ENCODE measurements at places on chromosomes 1 and 21.

GRCh38 chr1:66214901-66215300, 319.1 kb upstream of the SGIP1 start:
- DNase-seq = no peak

DNA sequence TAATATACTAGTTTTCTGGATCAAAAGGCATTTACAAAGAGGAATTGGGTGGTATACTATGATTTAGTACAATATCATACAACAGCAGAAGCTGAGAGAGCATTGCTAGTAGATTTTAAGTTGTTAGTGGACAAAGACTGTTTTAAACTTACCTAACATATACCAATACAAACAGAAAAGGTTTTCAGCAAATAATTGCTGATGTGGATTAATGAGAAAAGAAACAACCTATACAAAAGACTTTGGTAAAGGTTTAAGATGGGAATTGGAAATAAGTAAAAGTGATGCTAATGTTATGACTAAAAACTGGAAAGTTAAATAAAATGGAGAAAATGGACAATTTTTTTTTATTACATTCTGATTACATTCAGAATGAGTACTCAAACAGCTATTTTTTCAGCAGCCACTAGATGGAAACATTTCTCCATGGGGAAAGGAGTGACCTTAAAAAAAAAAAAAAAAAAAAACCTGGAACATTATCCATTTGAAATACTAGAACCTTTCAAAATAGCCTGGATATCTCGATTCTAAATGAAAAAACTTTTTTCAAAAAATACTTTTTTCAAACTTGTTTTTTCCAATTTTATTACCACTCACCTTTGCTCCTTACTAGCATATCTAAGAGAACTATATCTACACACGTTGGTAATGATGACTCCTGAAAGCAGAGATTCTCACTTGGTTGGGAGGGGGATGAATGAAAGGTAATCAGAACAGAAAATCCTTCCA, 55.4 kb downstream of the EPRS1 start:
- DNase-seq = no peak

DNA sequence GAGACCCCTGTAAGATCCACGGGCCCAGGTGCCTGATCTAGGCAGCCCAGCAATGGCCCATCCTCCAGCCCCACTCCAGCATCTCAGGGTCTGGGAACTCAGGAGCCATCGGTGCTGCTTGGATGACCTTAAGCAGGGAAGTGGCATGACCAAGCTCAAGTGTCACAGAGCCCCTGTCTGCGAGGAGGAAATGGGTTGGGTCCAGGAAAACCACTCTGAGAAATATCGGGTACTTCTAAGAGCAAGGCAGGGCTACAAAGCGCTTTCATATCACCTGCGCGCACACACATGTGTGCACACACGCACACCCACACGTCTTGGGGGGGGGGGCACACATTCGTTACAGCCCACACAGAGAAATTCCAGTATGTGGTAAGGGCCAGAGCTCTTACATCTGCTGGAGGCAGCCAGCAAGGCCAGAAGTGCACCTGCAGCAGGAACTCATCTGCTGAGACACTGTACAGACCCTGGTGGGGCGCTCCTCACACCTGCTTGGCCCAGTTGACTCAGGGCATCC, 32.6 kb upstream of the SPOCD1 start:
- DNase-seq = no peak

- DNase-seq = no peak
Measured at GRCh38 chr1:224554620-224555259, 61.4 kb upstream of the CNIH3 start.

- no peak for DNase-seq
Measured at GRCh38 chr1:42646056-42646455, 12.2 kb upstream of the PPIH start.

- DNase-seq = no peak
Measured at GRCh38 chr1:19029191-19030085, 73.0 kb upstream of the IFFO2 start.

- no peak for DNase-seq
Measured at GRCh38 chr1:206634365-206635079, 814 bp upstream of the DYRK3 start.

DNA sequence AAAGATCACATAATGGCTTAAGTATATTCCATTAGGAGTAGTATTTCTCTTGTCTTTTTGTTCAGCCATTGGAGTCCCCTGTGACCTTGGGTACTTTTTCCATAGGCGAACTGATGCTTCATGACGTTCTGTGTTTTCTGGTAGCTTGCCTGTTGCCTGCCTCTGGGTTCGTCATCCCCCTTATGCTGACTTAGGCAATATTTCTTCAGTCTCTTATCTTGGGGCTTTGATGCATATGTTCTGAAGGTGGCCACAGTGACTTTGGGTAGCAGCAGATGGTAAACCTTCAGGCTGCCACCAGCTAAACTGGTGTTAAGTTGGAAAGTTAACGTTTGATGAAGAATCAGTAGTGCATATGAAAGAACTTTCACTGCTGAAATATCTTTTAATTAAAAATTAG, 170.2 kb downstream of the RPS6KC1 start:
- DNase-seq = no peak

DNA sequence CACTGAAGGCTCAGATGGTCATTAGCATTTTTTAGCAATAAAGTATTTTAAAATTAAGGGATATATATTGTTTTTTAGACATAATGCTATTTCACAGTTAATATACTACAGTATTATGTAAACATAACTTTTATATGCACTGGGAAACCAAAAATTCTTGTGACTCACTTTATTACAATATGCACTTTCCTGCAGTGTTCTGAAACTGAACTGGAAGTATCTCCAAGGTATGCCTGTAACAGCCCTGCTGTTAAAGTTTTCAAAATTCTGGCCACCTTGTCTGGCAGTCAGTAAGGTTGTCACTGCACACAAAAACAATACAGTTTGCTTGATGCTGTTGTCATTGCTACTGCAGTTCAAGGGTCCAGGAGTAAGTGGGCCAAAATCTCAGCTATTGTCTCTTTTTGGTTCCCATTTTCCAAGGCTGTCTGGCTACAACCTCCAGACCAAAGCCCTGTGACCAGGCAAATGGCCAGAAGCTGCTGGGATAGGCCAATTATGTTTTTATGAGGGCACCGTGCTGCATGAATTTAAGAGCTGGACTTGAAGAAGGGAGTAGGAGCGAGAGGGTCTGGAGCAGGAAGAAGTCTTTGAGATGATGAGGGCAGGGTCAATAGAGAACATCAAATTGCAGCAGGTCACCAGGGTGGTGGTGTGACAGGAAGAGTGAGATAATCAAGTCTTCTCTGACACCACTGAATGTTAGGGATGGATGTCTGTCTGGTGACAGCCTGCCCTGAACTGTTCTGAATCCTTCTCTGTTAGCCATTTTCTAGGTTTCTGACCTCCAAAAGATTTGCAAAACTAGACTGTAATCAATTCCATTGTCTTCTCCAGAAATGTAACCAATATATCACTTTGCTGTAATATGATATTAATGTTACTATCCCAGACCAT, 82.3 kb upstream of the CACHD1 start:
- DNase-seq = no peak

DNA sequence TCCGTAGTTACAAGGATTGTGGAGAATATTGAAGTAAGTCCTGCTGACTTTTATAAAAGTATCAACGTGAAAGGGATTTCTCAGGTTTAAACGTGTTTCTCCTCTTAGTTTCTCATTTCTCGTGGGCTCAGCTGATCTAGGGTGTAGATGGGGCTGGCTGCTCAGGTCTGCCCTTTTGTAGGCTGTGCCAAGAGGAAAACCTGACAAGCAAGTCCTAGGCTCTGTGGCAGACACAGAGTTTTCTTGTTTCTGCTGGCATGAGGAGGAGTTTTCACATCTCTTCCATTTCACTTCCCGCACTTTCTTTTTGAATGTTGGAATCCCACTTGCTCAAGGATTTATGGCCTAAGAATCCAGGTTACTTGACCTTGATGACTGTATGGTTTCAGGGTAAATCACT, 14.8 kb downstream of the VPS13D start:
- no peak for DNase-seq

DNA sequence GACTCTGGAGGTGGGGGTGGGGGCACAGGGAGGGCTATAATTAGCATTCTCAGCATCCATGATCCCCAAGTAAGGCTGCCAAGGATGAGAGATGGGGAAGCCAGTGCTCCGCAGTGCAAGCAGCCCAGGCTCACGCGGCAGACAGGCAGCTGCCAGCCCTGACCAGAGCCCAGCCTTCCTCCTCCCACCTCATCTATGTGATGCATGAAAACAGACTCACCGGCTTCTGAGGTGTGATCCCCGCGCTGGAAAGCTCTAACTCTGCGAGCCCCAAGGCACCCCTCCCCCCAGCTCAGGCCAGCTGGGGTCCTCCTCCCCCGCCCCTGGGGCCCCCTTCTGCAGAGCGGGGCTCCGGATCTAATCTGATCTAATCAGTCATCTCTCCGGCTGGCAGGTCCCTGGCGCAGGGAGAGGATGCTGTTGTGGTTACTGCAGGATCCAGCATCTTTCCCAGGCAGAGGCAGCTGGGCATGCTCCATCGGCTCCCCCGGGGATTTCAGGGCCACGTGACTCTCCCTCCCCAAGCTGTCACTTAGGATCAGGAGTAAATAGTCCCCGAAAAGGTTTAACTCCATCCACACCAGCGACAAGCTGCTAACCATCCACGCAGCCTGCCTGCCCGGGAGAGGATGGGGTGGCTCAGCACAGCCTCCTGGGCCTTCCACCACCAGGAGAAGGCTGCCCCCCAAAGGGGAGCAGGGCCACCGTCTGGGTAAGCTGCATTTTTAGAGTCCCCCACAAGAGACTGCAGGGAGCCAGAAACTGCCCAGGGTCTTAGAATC, at the start of gene PLEKHA6:
PLEKHA6 (minus strand) TSS at position 456 of the 782 bp plus-strand sequence. CDS start 86,202 bp downstream, outside the sequence.
- no peak for DNase-seq

- no peak for DNase-seq
Measured at GRCh38 chr1:19458815-19459417, 26.4 kb downstream of the CAPZB start.

Measured in GM12878 (cell line).